Ovary (tissue), 10 donors: ENCODE measurements at places on chromosomes 7 and 10. TPM values are rescaled to one million over a fixed set of nuclear protein-coding genes. Genes with fewer than 3 reads are reported as not detected.

DNA sequence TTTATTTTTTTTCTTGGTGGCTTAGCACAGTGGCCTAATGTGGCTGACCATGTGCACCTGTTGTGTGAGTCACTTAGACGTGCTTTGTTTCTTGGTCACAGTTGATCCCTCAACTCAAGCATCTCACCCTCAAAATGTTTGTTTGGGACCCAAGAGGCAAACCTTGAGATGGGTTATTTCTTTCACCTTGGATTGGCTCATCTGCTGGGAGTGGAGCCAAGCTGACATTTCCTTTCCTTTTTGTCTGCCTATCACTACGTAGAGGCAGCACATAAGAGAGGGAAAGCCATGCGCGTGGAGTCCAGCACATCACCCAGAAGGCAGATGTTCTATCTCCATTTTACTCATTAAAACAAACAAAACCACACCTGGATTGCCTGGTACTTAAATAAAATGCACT is 6.4 kb upstream of the PRKCQ start:
- H3K27ac ChIP-seq: no peak overlapping the region
- no peaks in the 10 kb centered on the region for H3K4me1 ChIP-seq
- H3K27me3 ChIP-seq: no peaks in the 10 kb centered on the region
- no peak overlapping the region for H3K4me3 ChIP-seq
- H3K36me3 ChIP-seq: no peaks in the 10 kb centered on the region
- DNase-seq: no peak

Gene HECW1
- 4.0 TPM for total RNA-seq

DNA sequence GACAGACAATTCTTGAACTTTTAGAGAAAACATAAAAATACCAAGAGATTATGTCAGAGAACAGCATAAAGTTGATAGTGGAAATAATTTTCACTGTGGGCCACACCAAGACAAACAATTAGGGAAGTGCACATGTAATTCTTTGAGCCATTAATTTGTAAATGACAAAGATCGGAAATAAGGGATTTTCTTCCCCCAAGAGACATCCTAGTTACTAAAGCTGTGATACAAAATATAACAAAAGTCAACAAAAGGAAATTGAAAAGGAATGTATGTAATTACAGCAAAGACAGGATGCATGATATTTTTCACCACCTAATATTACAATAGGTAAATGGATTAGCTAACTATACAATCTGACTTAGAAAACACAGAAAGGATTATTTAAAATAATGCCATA is 12.4 kb upstream of the LRRC72 start:
- no peak overlapping the region for H3K4me3 ChIP-seq
- no peak overlapping the region for H3K27ac ChIP-seq
- DNase-seq: no peak
- H3K4me1 ChIP-seq: no peaks in the 10 kb centered on the region

Gene ANKRD30A
- not detected for total RNA-seq

DNA sequence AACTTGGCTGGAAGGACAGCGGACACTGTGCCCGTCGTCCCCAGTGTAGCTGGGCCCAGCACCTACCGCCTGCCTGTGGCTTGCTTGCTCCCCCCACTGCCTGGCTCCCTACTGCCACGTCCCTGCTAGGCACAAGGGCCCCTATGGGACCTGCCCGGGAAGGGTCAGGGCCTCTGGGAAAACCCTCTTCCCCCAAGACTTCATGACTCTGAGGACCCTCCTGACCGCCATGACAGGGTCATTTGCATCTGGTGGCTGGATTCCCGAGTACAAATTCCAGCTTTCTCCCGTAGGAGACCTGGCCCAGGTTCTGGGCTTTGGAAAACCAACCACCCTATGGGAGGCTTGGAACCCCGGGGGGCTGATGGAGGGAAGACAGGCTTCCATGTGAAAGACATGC is 1.4 kb upstream of the MMD2 start:
- no peaks in the 10 kb centered on the region for H3K4me1 ChIP-seq
- no peak overlapping the region for H3K4me3 ChIP-seq
- H3K27ac ChIP-seq: no peak overlapping the region
- no peak for DNase-seq

Gene PRLHR
- 0.20 TPM for total RNA-seq

GRCh38 chr10:23630885-23631284 is 192.0 kb downstream of the OTUD1 start:
- no peaks in the 10 kb centered on the region for H3K4me1 ChIP-seq
- DNase-seq: no peak

GRCh38 chr7:42224391-42225003 is 12.5 kb downstream of the GLI3 start:
- H3K27ac ChIP-seq: no peak overlapping the region
- H3K36me3 ChIP-seq: no peaks in the 10 kb centered on the region
- no peak for DNase-seq
- peaks cover 10% of the 10 kb centered on the region for H3K4me1 ChIP-seq
- H3K4me3 ChIP-seq: no peak overlapping the region

DNA sequence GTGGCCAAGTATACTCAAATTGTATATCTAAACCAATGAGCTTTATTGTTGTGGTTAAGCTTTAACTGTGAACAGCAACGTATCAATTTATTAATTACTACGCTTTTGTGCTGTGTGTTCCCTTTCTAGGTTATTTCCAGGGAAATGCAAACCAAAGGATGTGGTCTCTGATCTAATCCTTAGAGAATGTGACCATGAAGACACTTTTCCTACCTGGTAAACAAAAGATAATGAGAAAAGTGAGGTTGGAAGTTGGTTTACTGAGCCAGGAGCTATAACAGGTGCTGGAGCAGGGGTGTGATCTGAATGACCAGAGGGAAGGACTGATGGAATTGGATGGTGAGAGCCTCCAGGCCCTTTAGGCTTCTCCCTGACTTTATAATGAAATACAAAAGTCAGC is 25.4 kb upstream of the CALU start:
- no peaks in the 10 kb centered on the region for H3K4me1 ChIP-seq
- H3K4me3 ChIP-seq: no peak overlapping the region
- no peaks in the 10 kb centered on the region for H3K36me3 ChIP-seq
- H3K27ac ChIP-seq: no peak overlapping the region
- DNase-seq: no peak
- no peaks in the 10 kb centered on the region for H3K27me3 ChIP-seq

Gene HILPDA
- total RNA-seq: 37.6 TPM

DNA sequence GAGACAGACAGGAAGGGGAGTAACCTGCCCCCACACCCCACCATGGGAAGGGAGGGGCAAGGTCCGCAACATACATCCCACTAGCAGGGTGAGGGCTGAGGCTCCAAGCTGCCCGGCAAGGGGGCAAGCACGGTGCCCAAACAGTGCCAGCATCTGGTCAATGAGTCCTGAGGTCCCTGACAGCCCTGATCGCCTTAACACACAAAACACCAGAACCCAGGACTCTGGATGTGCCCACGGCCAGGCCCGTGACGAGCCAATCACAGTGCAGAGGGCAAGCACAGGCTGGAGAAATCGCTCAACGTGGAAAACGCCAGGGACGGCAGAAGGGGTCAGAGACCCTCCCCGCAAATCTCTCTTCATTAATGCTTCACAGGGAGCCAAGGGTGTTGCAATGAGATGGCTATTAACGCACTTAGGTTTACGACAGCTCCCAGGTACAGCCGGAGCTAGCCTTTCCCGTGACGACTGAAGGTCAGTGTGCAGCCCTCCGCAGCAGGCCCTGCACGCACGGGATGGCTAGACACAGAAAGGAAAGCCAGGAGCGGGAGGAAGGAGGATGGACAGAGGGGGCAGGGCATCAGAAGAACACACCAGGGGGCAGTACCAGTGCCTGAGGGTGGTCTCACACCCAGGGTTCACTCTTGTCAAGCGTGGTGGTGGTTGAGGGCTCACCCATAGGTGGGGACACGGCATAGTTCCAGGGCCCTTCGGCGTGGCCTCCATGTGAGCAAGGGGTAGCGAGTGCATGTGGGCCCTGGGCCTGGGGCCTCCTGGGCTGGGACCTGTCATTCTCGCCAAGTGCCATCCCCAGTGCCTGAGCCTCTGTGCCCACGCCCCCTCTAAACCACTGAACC is 220.5 kb downstream of the MAD1L1 start:
- no peak for DNase-seq
- no peak overlapping the region for H3K4me3 ChIP-seq
- no peaks in the 10 kb centered on the region for H3K27me3 ChIP-seq
- H3K36me3 ChIP-seq: no peaks in the 10 kb centered on the region
- no peak overlapping the region for H3K27ac ChIP-seq
- no peaks in the 10 kb centered on the region for H3K4me1 ChIP-seq

- no peak overlapping the region for H3K27ac ChIP-seq
- no peaks in the 10 kb centered on the region for H3K36me3 ChIP-seq
- DNase-seq: no peak
- H3K27me3 ChIP-seq: no peaks in the 10 kb centered on the region
Measured at GRCh38 chr10:4397337-4397736, 428.7 kb upstream of the AKR1E2 start.

GRCh38 chr10:29023678-29024077 is 265.2 kb upstream of the LYZL1 start:
- H3K4me3 ChIP-seq: no peak overlapping the region
- DNase-seq: no peak
- H3K27me3 ChIP-seq: no peaks in the 10 kb centered on the region
- H3K36me3 ChIP-seq: no peaks in the 10 kb centered on the region
- no peaks in the 10 kb centered on the region for H3K4me1 ChIP-seq
- no peak overlapping the region for H3K27ac ChIP-seq

- H3K27me3 ChIP-seq: no peaks in the 10 kb centered on the region
- H3K27ac ChIP-seq: no peak overlapping the region
- H3K4me3 ChIP-seq: no peak overlapping the region
- no peak for DNase-seq
Measured at GRCh38 chr7:157357129-157358040, 20.6 kb downstream of the DNAJB6 start.

GRCh38 chr10:14550471-14550981 is 219.8 kb upstream of the FRMD4A start:
- no peak overlapping the region for H3K4me3 ChIP-seq
- H3K27me3 ChIP-seq: no peaks in the 10 kb centered on the region
- DNase-seq: no peak
- no peaks in the 10 kb centered on the region for H3K4me1 ChIP-seq
- no peaks in the 10 kb centered on the region for H3K36me3 ChIP-seq
